GM20000 (cell line): ENCODE measurements at places on chromosomes 3 and 15.

GRCh38 chr15:88623632-88624031 lies 2.5 kb downstream of the AEN start:
- DNase-seq, result no peak

DNA sequence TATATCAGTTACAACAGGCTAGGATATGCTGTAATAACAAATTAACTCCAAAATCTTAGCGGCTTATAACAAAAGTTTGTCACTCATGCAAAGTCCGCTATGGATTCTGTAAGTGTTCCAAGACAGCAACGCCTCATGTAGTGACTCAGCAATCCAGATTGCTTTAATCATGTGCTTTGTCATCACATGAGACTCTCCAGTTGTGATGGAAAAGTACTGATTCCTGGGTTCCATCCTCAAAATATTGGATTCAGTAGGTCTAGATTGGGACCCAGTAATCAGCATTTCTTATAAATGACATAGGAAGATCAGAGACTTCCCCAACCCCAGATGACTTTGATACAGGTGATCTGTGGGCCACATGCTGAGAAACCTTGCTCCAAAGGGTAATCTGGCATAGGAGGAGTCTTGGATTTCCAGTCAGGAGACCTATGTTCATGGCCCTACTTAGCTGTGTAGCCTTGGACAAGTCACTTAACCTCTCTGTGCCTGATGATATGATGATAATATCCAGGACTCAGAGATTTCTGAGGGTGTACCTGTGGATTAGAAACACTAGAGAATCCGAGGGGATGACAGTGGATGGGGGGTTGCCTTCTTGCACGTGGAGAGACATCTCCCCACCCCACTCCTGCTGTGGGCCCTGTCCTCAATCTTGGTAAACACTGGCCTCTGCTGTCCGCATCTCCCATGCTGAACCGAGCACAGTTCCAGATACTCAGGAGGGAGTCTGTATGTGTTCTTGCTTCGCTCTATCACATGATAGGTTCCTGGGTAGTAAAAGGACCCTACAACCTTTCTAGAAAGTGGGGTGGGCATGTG lies 65.5 kb downstream of the CORO2B start:
- no peak for DNase-seq

- no peak for DNase-seq
Observed at GRCh38 chr3:69785769-69786320, 46.6 kb downstream of the MITF start.

DNA sequence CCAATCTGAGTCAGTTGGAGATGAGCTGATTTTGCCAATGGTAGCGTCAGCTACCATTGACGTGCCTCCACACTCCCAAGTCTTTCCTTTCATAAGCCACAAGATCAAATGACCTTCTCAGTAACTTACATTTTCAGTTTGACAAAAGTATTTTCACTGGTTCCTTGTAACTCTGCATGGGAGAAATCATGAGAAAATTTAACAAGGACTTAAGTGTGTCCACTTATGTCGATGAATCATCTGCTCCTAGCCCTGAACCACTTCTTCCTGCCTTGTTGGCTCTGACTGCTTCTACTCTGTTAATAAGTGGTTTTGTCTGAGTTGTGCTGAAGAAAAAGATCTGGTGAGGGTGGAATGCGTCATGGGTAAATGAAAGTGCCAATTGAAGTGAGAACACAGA lies 101.2 kb downstream of the NFKBIZ start:
- DNase-seq, result peak; percentile 33

- no peak for DNase-seq
Observed at GRCh38 chr3:18008706-18009368, 266.4 kb upstream of the TBC1D5 start.

GRCh38 chr3:108899530-108899929 lies 54.1 kb downstream of the GUCA1C start:
- DNase-seq, result no peak

DNA sequence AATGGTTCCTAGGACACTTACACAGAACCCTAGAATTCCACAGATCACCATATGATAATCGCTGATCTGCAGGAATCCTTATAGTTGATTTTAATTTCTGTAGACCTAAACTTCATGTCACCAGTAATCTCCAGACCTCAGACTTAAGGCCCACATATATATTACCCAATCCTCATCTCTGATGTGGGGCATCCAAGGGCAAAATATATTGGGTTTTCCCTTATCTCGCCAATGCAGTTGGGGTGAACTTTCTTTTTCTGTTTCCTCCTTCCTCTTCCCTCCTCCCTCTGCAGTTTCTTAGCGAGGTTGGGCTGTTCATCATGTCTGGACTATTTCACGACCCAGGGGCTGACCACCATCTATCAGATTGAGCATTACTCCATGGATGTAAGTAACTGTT lies 230.2 kb downstream of the P3H2 start:
- no peak for DNase-seq

GRCh38 chr15:86300390-86301125 lies 220.9 kb downstream of the AGBL1 start:
- DNase-seq, result no peak

GRCh38 chr3:76132154-76132470 lies 346.8 kb upstream of the ZNF717 start:
- DNase-seq, result no peak

GRCh38 chr3:161221806-161222600 lies 892 bp downstream of the NMD3 start:
- DNase-seq, result peak; percentile 29

GRCh38 chr15:97652041-97652440 lies 308.5 kb upstream of the ARRDC4 start:
- DNase-seq, result no peak

- DNase-seq, result peak; percentile 7
Observed at GRCh38 chr3:56347219-56347871, 120.9 kb downstream of the ERC2 start.

DNA sequence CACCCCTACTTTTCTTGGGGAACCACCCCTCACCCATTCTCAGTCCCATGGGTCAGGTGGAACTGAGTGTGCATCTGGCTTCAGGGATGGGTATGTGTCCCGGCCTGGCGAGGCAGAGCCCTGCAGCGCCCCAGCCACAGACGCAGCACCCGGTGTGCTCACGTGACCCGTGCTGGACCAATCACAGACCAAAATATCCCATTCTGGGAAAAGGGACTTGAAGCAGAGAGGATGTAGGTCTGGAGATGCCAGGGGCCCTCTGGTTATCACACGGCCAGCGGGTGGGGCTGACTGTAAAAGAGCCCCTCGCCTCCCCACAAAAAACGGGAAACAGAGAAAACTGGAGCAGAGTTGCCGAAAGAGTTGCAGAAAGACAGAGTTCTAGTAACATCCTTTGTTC lies 138.0 kb upstream of the RAD18 start:
- DNase-seq, result no peak

DNA sequence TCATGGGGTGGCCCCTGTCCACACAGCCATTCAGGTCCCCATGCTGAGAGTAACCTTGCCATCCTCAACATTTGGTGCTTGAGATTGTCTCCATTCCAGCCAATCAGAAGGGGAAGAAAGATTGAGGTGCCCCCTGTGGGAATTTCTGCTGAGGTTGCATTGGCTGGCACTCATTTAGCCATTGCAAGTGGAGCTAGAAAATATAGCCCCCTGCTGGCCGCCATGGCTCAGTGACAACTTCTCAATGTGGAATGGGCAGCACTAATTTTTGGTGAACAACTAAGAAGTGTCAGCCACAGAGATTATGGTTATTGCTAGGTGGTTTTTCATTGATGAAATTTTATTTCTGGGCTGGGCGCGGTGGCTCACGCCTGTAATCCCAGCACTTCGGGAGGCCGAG lies 22.0 kb downstream of the COL6A6 start:
- DNase-seq, result peak; percentile 42

GRCh38 chr3:30400926-30401325 lies 205.5 kb upstream of the TGFBR2 start:
- no peak for DNase-seq

GRCh38 chr3:42632146-42632545 lies 21.4 kb upstream of the ZBTB47 start:
- no peak for DNase-seq

DNA sequence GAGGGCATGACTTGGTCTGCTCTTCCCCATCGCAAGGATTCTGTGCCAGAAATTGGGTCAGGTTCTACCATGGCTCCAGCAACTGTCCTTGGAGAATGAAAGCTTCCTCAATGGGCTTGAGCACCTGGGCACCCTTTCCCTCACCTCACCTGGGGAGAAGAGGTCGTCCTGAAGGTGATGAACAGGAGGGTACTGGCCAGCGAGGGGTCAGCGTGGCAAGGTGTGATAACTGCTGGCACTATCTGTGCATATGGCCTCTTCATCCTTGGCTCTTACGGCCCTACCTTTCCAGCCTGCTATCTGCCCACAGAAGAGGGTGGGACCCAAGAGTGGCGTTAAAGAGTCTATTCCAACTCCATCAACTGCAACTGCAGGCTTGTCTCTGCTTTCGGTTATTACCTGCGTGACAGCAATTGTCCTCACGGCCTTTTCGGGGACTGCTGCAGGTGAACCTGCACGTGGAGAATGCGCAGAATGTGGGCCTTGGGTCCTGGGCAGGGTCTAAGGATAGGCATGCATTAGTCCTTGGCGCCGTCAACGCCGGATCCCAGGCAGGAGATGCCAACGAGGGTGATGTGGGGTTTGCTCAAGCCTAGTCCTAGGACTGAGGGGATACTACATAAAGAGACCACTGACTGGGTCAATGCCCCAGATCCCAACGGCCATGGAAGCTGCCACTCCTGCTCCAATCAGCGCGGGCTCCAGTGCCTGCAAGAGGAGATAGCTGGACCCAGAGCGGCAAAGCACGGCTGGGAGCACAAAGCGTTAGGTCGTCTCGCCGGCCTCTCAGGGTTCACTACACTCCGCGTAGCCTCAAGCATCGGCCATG lies 625 bp upstream of the RBM15B start:
- DNase-seq, result no peak

GRCh38 chr3:124793054-124793739 lies 62.9 kb downstream of the UMPS start:
- DNase-seq, result no peak
